ENCODE measurements at places on chromosomes 2 and 18. TPM values are rescaled to one million over a fixed set of nuclear protein-coding genes. Genes with fewer than 3 reads are reported as not detected.

The CENPO gene
- 12.7 TPM for total RNA-seq

- no peaks in the 10 kb centered on the region for H3K36me3 ChIP-seq
- DNase-seq = peak; percentile 19
- H3K27ac ChIP-seq = peak overlapping the region; percentile 69
- H3K4me3 ChIP-seq = peak overlapping the region; percentile 56
- H3K27me3 ChIP-seq = peaks cover 7% of the 10 kb centered on the region
- H3K4me1 ChIP-seq = peaks cover 9% of the 10 kb centered on the region
Measured at GRCh38 chr2:162839419-162839818, 852 bp upstream of the KCNH7 start.

DNA sequence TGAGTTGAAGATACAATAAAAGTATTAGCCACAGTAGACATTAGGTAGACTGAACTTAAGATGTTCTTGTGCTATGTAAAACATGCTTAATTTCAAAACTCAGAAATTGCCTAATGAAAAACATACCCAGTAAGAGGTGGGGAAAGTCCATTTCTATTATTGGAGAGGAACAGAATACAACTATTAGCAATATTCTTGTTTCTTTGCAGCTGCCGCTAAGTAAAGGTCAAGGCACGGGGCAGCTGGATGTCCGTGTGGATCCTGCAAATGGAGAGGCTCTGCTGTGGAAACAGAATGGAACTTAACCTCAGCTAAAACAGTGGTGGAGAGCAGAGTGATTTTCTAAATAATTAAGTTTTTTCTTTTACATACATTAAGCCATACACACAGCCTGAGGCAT, 139.2 kb upstream of the ARHGAP28 start:
- H3K36me3 ChIP-seq = no peaks in the 10 kb centered on the region
- H3K4me3 ChIP-seq = no peak overlapping the region
- no peaks in the 10 kb centered on the region for H3K27me3 ChIP-seq
- DNase-seq = no peak
- no peak overlapping the region for H3K27ac ChIP-seq
- H3K4me1 ChIP-seq = no peaks in the 10 kb centered on the region

The NEMP2 gene
- total RNA-seq = 6.9 TPM

- DNase-seq = no peak
- peak overlapping the region; percentile 62 for H3K27ac ChIP-seq
- peaks cover 5% of the 10 kb centered on the region for H3K36me3 ChIP-seq
Measured at GRCh38 chr18:3219241-3219630, 532 bp downstream of the MYOM1 start.

- peaks cover 13% of the 10 kb centered on the region for H3K4me1 ChIP-seq
- no peaks in the 10 kb centered on the region for H3K36me3 ChIP-seq
- peaks cover 4% of the 10 kb centered on the region for H3K27me3 ChIP-seq
- no peak overlapping the region for H3K27ac ChIP-seq
Measured at GRCh38 chr2:127528487-127528886, 2.2 kb upstream of the IWS1 start.

The RFTN2 gene
- 76.5 TPM for total RNA-seq

- H3K4me1 ChIP-seq = no peaks in the 10 kb centered on the region
- H3K36me3 ChIP-seq = no peaks in the 10 kb centered on the region
- no peak overlapping the region for H3K4me3 ChIP-seq
- no peak overlapping the region for H3K27ac ChIP-seq
- no peak for DNase-seq
Measured at GRCh38 chr2:207328944-207329386, 163.2 kb upstream of the KLF7 start.

GRCh38 chr2:11498543-11499034, 32.6 kb upstream of the E2F6 start:
- peaks cover 18% of the 10 kb centered on the region for H3K4me1 ChIP-seq
- no peak for DNase-seq
- H3K27me3 ChIP-seq = no peaks in the 10 kb centered on the region
- no peak overlapping the region for H3K4me3 ChIP-seq
- no peaks in the 10 kb centered on the region for H3K36me3 ChIP-seq

The SP5 gene
- total RNA-seq = 0.99 TPM

The GAREM2 gene
- total RNA-seq = 8.7 TPM

The NHEJ1 gene
- total RNA-seq = 11.4 TPM

DNA sequence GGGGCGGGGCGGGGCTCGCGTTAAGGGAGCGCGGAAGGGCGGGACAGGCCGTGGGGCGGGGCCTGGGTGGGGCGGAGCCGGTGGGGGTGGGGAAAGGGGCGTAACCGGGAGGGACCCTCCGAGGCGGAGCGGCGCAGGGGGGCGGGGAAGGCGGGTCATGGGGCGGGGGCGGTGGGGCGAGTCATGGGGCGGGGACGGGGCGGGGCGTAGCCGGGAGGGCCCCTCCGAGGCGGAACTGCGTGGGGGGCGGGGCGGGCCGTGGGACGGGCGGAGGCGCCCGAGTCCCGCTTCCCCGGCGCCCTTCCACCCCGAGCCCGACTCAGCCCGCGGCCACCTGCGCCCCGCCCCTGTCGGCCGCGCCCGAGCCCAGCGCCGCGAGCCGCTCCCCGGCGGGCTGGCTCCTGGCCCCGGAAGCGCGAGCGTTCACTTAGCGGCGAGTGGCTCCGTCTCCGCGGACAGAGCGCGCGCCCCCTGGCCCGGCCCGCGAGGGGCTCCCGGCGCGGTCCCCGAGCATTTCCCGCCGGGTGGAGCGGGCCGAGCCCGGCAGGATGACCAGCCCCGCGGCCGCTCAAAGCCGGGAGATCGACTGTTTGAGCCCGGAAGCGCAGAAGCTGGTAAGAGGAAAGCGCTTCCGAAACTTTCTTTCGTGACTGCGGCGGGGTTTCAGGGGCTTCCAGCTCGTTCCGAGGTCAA, 64.7 kb downstream of the LRRFIP1 start:
- DNase-seq = peak; percentile 79
- H3K36me3 ChIP-seq = no peaks in the 10 kb centered on the region
- peaks cover 47% of the 10 kb centered on the region for H3K4me1 ChIP-seq

DNA sequence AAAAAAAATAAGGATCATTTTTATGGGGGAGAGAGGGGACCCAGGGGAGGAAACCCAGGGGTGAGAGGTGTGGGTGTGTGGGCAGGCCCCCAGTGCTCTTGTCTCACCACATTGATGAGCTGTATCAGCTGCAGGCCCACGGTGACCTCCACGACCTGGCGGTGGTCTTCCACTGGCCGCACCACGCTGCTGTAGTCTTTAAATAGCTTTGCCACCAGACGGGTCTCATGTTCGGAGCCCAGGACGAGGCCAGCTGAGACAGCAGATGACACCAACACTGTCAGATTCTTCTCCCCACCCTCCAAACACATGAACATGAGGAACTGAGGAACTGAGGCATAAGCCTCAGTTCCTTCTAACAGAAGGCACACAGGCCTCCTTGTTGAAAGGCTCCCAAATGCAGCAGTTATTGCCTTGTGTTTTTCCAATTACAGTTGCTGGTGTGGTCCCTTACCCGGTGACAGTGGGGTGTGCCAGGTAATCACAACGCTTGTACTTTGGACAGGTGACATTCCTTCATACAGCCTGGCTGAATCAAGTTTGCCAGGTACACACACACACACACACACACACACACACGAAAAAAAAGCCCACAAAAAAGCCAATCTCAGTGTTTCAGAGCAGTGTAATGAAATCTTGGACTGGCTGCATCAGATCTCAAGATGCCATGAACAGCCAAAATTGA, 4.7 kb downstream of the CHRNA1 start:
- no peak overlapping the region for H3K4me3 ChIP-seq
- no peak overlapping the region for H3K27ac ChIP-seq
- H3K27me3 ChIP-seq = no peaks in the 10 kb centered on the region

- no peak overlapping the region for H3K27ac ChIP-seq
- H3K27me3 ChIP-seq = no peaks in the 10 kb centered on the region
- no peak overlapping the region for H3K4me3 ChIP-seq
- no peaks in the 10 kb centered on the region for H3K36me3 ChIP-seq
Measured at GRCh38 chr2:233312874-233313273, 5.3 kb downstream of the SAG start.

GRCh38 chr2:237967463-237967951, 693 bp downstream of the UBE2F start:
- no peak for DNase-seq
- H3K36me3 ChIP-seq = no peaks in the 10 kb centered on the region
- peaks cover 24% of the 10 kb centered on the region for H3K4me1 ChIP-seq
- H3K27ac ChIP-seq = no peak overlapping the region
- no peaks in the 10 kb centered on the region for H3K27me3 ChIP-seq

The KCNS3 gene
- 11.6 TPM for total RNA-seq

DNA sequence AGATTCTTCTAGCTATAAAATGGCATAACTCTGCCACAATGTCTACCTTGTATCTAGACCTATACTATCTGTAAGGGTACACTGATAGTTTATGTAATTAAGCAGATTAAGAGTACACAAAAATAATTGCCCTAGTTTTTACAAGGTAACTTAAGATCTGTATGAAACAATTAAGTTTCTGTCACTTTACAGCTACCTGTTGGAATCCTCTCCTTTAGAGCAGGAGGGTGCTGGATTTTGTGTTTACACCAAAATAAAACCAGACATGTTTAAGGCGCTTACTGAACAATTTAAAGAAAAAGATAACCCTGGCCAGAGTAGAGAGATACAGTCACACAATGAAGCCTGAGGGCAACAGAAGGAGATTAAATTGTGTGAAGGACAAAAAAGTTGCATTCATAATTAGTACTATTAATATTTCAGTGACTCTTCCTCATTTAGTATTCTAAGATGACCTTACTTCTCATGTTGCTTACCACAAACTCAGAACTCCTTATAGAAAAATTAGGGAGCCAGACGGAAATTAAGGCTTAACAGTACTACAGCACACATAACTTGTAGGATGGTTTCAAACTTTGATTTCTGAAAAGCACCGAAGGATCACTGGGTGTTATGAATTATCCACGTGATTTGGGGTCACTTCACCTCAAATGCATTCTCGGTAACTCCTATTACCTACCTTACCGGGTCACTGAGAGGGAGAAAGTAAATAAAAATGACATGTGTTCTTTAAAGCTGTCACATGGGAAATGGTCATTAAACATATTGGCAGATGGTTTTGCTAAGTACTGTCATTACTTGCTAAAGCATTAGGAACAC, 1.0 kb downstream of the DARS1 start:
- H3K27ac ChIP-seq = peak overlapping the region; percentile 91
- H3K4me3 ChIP-seq = peak overlapping the region; percentile 87
- DNase-seq = no peak
- no peaks in the 10 kb centered on the region for H3K4me1 ChIP-seq
- H3K27me3 ChIP-seq = no peaks in the 10 kb centered on the region
- H3K36me3 ChIP-seq = peaks cover 6% of the 10 kb centered on the region

- H3K4me1 ChIP-seq = no peaks in the 10 kb centered on the region
- no peaks in the 10 kb centered on the region for H3K27me3 ChIP-seq
- no peak for DNase-seq
- H3K4me3 ChIP-seq = no peak overlapping the region
Measured at GRCh38 chr18:72119082-72119481, 425.1 kb downstream of the CBLN2 start.

DNA sequence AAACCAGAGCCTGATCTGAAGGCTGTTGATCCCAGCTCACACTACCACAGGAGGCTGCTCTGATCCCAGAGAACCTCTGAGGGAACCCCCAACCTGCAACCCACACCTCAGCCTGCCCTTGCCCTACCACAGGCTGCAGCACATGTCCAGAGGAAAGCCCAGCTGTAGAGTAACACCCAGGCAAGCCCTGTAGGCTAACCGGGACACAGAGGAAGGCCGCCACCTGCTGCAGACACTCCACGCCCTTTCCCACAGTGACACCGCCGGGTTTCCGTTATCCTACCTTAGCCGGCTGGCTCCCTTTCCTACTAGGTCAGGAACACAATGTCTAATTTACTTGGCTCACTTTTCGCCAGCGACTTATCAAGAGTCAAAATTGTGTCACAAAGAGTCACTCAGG, 266.7 kb upstream of the KLHL29 start:
- DNase-seq = no peak
- no peaks in the 10 kb centered on the region for H3K27me3 ChIP-seq
- H3K27ac ChIP-seq = no peak overlapping the region
- H3K4me3 ChIP-seq = no peak overlapping the region

The FABP1 gene
- not detected for total RNA-seq

GRCh38 chr18:25727281-25727985, 363.0 kb downstream of the SS18 start:
- H3K27me3 ChIP-seq = no peaks in the 10 kb centered on the region
- H3K27ac ChIP-seq = no peak overlapping the region
- no peak for DNase-seq
- H3K4me3 ChIP-seq = no peak overlapping the region
- no peaks in the 10 kb centered on the region for H3K36me3 ChIP-seq
- H3K4me1 ChIP-seq = peaks cover 6% of the 10 kb centered on the region

The TMEM200C gene
- 5.2 TPM for total RNA-seq

DNA sequence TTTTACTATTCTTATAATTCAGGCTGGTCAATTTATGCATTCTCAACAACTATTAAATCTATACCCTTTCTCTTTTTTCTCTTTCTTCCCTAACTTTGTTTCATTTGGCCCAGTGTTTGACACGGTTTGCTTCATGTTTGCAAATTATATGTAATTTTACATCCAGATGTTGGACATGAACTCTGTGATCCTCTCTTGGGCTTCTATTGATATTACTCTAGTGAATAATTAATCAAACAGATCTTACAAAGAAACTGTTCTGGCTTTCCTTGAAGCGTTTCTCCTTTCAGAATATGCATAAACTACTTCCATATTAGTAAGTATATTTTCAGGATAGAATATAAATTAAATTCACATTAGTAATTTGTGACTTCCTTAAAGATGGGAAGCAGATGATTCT, 225.1 kb upstream of the TMEFF2 start:
- no peaks in the 10 kb centered on the region for H3K27me3 ChIP-seq
- no peak overlapping the region for H3K27ac ChIP-seq
- no peak overlapping the region for H3K4me3 ChIP-seq

DNA sequence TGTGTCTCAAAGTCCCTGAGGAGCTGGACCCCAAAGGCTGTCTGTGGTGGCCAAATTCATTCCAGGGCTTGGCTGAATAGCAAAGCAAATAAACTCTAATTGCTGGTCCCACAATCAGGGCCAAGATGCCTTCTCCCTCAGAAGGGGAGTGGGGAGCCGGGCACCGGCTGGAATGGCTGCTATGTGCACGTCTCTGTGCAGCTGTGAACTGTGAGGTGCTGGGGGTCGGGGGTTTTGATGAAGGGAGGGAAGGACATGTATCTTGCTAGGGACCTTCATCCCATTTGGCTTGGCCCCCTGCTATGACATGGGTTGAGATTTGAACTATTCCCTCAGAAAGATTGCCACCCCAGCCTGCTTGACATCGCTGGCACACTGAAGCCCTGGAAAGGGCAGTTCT, 60.4 kb downstream of the CIB4 start:
- H3K27ac ChIP-seq = no peak overlapping the region
- H3K4me3 ChIP-seq = no peak overlapping the region
- H3K36me3 ChIP-seq = peaks cover 6% of the 10 kb centered on the region

GRCh38 chr2:147688242-147688641, 156.6 kb upstream of the ACVR2A start:
- no peak overlapping the region for H3K27ac ChIP-seq
- H3K27me3 ChIP-seq = no peaks in the 10 kb centered on the region
- DNase-seq = no peak
- H3K4me3 ChIP-seq = no peak overlapping the region

Data from spinal cord (tissue), 10 donors.